ENCODE measurements at places on chromosomes 1 and 21.

- no peak for DNase-seq
Measured at GRCh38 chr1:214582289-214582891, 20.6 kb upstream of the CENPF start.

- DNase-seq = no peak
Measured at GRCh38 chr1:55478742-55479141, 263.6 kb upstream of the USP24 start.

GRCh38 chr1:47477595-47478080 lies 39.8 kb downstream of the FOXD2 start:
- no peak for DNase-seq

GRCh38 chr21:16194788-16195537 lies 465.2 kb downstream of the USP25 start:
- DNase-seq = no peak

GRCh38 chr1:94325377-94326302 lies 88.3 kb upstream of the ARHGAP29 start:
- DNase-seq = peak; percentile 99

GRCh38 chr1:14678011-14678638 lies 79.6 kb downstream of the KAZN start:
- no peak for DNase-seq

DNA sequence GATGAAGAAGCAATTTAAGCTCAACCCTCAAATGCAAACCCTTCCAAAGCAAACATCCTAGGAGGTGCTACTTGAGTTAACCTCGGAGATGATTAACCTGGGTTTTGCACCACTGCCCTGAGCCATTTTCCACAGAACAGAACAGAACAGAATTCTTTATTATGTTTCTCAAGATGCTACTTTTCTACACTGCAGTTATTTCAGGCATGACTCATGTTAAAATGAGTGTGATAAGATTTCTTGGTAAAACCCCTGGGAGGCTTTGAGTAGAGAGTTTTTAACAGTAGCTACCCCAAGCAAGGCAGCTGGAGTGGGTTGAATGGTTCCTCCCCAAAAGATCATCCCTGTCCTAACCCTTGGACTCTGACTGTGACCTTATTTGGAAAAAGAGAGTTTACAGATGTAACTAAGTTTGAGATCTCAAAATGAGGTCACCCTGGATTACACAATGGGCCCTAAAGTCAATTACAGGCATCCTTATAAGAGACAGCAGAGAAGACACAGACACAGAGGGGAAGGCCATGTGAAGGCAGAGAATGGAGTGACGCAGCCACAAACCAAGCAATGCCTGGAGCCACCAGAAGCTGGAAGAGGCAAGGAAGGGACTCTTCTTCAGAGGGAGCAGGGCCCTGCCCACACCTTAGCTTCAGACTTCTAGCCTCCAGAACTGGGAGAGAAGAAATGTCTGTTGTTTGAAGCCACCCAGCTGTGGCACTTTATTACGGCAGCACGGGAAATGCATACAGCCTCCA lies 153.4 kb downstream of the ETS2 start:
- DNase-seq = peak; percentile 75

DNA sequence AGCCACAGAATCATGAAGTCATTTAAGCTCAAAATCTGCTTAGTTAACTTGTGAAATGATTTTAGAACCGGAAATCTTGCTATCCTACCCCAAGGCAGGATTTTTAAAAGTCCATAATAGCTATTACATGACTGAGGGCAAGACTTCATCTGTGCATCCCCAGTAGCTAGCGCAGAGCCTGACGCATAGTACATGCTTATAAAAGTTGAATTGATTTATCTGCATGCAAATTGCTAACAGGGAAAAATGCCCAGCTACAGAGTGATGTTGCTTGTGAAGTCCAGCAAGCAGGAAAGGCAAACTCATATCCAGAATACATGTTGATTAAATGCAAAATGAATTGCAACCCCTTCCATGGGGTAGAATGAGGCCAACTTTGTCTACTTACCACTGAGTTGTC lies 8.1 kb upstream of the MAP1LC3C start:
- no peak for DNase-seq

GRCh38 chr1:54604051-54604450 lies 19.3 kb downstream of the FAM151A start:
- no peak for DNase-seq

- no peak for DNase-seq
Measured at GRCh38 chr1:152109998-152110294, 5.3 kb downstream of the TCHH start.

GRCh38 chr1:226467443-226467842 lies 59.5 kb upstream of the PARP1 start:
- DNase-seq = no peak

GRCh38 chr1:24558902-24559791 lies 3.3 kb downstream of the NCMAP start:
- DNase-seq = no peak

- no peak for DNase-seq
Measured at GRCh38 chr1:216005916-216006315, 417.3 kb downstream of the USH2A start.

DNA sequence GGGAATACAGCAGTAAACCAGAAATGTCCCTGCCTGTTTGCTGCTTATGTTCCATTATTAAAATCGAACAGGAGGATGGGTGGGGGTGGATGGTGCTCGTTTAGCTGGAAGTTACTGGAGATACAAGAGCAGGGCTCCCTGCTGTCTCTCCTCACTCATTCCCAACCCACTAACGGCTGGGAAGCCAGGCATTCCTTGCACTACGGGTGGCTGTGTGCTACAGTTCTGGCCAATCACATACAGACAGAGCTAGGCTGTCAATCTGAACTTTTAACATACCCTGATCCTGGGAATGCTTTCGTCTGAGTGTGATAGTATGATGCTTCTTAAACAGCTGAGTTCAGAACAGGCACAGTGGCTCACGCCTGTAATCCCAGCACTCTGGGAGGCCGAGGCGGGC lies 7.0 kb downstream of the SIPA1L2 start:
- DNase-seq = no peak

GRCh38 chr1:228901936-228902681 lies 166.8 kb downstream of the RHOU start:
- no peak for DNase-seq

- no peak for DNase-seq
Measured at GRCh38 chr1:173355281-173356031, 121.7 kb upstream of the PRDX6 start.

GRCh38 chr1:108732398-108732797 lies 14.1 kb upstream of the STXBP3 start:
- DNase-seq = no peak

- DNase-seq = no peak
Measured at GRCh38 chr21:28602546-28602945, 390.1 kb downstream of the LTN1 start.

- DNase-seq = peak; percentile 56
Measured at GRCh38 chr1:229190057-229190575, 80.8 kb upstream of the RAB4A start.

DNA sequence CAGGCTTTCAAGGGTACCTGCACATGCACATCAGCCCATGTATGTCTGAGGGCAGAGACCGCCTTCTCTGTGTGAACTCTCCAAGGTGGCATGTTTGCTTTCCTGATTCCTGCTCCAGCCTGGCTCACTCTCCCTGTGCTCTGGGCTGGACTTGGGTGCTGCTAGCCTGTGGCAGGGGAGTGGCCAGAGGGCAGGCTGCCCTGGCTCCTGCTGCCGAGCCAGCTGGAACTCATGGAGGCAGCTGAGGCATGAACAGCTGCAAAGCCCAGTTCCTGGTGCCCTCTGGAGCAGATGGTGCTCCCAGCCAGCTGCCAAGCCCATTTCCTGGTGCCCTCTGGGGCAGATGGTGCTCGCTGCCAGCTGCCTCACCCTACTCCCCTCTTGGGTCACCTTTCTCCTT lies 7.6 kb downstream of the UBL4B start:
- no peak for DNase-seq

- peak; percentile 54 for DNase-seq
Measured at GRCh38 chr1:247210376-247211117, 38.7 kb upstream of the ZNF124 start.

- DNase-seq = no peak
Measured at GRCh38 chr1:220227393-220227792, 44.9 kb downstream of the RAB3GAP2 start.

DNA sequence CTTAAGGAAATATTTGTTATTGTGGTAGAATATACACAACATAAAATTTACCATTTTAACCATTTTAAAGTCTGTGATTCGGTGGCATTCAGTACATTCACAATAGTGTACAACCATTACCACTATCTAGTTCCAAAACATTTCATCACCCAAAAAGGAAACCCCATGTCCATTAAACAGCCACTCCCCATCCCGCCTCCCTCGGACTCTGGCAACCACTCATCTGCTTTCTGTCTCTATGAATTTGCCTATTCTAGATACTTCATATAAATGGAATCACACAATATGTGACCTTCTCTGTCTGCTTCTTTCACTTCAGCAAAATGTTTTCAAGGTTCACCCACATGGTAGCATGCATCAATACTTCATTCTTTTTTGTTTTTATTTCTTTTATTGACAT lies 51.3 kb downstream of the PTP4A2 start:
- DNase-seq = no peak

DNA sequence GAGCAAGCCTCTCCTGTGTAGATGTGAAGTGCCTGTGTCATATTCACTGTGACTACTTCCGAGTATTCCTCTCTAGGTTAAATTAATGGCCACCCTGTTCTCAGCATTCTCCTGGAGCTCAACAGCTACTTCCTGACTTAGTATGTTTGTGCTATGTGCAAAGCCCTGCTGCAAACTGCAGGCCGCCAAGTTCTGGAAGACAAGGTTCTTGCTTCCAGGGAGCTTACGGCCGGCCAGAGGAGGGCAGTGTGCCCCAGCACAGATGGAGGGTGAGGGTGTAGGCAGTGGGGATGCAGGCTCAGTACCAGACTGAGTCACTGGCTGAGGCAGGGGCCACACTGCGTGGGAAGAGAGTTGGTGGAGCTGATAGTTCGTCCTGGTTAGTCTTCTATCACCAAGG lies 43.2 kb downstream of the ELK4 start:
- no peak for DNase-seq

DNA sequence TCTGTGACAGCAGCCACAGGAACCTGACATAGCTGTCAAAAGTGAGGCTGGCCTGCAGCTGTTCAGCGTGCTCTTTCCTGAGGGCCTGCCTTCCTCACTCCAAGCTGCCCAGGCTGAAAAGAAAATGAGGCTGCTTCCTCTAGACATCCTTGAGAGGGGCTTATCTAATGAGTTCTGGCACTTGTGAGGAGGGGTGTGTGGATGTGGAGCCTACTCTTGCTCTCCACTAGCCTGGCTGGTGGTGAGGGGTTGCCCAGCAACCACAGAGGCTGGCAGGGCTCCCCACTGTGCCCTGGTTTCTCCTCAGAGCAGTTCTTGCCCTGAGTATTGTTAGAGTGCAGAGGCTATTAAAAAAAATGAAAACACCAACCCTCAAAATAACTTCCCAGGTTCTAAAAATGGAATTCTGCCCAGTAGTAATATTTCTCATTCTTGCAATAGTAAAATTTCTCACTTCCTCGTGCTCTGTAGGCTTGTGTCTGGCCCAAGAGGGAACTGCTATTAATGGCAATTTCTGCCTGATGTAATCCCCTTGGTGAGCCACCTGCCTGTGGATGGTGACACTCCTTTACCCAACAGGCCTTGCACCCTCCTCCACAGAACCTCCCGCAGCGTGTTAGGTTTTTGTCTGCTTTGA lies 52.6 kb upstream of the EPS8L3 start:
- no peak for DNase-seq

GRCh38 chr1:179036844-179037465 lies 11.3 kb downstream of the FAM20B start:
- no peak for DNase-seq

GRCh38 chr1:11100149-11100493 lies 452 bp upstream of the EXOSC10 start:
- DNase-seq = no peak

DNA sequence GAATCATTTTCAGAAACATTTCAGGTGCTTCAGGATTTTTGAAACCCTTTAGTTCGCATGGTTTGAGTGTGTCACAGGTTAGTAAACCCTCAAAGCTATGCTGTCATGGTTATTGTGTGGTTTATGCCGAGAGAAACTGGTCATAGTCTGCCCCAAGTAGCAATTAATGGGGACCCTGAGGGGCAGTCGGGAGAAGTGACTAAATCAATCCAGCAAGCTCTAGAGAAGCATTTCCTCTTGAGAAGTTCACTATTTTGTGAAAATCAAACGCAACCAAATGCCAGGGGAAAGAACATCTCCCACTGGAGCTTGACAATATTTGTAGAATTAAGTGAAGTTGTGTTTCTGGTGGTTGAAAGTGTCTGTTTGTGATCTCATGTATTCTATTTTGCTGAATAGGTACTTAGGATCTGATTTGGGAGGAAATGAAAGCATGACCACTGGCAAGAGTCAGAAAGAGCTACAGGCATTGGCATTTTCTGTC lies 63.0 kb upstream of the BACH1 start:
- DNase-seq = no peak

GRCh38 chr1:153937331-153937730 lies 9.2 kb downstream of the DENND4B start:
- no peak for DNase-seq

DNA sequence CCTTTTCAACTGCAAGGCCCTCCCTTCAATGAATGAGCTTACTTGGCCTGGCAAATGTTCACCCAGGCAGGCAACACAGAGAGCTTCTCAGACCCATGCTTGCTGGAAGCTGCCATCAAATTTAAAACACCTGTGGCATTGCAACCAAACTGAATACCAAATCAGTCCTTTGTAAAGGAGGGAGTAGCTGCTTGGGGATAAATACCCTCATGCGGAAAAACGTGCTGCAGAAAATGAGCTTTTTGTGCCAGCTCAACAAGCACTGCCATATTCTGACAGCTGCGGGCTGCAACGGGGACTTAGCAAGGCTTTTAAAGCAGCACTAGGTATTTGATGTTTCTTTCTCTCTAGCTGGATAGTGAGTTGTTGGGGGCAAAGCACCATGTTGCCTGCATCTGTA lies 119.7 kb downstream of the PLPPR4 start:
- DNase-seq = no peak

Measured in fibroblast of skin of left biceps (primary cell).